ENCODE measurements at places on chromosomes 6 and 20.

DNA sequence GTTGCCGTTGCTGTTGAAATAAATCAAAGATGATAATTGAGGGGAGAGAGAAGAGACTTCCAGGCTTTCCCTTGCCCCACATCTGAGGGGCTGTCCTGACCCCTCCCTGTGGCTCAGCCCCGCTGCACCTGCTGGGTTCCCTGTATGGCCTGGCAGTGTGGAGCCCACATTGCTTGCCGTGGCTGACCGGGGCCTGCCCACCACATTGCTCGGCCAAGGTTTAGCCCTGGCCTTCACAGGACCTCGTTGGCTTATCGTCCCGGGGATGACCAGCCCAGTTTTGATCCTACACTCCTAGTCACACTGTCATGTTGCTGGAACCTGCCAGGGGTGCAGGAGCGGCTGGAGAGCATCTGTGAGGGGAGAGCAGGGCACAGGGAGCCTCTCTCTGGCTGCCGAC lies 102.4 kb downstream of the CDH4 start:
- no peak overlapping the region for H3K27ac ChIP-seq
- DNase-seq = no peak
- H3K36me3 ChIP-seq = no peaks in the 10 kb centered on the region
- H3K4me1 ChIP-seq = no peaks in the 10 kb centered on the region
- no peaks in the 10 kb centered on the region for H3K27me3 ChIP-seq

DNA sequence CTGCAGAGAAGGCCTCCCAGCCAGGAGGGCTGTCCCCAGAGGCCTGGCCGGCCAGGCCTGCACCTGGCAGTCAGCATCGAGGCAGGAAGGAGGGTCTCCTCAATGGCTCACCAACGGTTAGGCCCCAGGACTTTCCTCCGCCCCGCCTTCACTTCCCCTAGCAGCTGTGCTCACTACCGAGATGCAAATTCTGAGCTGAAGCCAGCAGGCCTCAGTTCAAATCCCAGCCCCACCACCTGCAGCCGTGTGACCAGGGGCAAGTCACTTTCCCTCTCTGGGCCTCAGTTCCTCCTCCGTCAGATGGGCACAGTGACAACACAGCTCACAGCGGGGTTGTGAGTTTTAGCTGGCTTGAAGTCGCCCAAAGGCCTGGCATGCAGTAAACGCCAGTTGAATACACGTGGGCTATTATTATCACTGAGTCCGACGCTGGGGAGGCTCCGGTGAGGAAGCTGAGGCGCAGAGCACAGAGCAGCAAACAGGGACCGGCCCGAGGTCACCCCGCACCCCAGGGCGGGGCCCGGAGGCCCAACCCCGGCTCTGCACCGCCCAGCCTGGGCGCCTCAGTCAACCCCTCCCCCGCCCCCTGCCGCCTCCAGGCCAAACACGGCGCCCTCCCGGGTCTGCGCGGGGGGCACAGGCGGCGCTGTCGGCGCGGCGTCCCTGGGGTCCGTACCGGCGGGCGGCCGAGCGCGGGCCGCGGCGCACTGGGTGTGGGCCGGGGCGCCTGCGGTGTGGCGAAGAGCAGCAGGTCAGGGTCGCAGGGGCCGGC lies 671 bp downstream of the E2F1 start:
- no peaks in the 10 kb centered on the region for H3K27me3 ChIP-seq
- peaks cover 27% of the 10 kb centered on the region for H3K4me1 ChIP-seq
- H3K27ac ChIP-seq = no peak overlapping the region
- no peaks in the 10 kb centered on the region for H3K36me3 ChIP-seq

GRCh38 chr6:19839237-19839546 lies 2.0 kb downstream of the ID4 start:
- no peak overlapping the region for H3K27ac ChIP-seq
- DNase-seq = no peak
- H3K4me1 ChIP-seq = peaks cover 10% of the 10 kb centered on the region
- peak overlapping the region; percentile 35 for H3K4me3 ChIP-seq
- no peaks in the 10 kb centered on the region for H3K36me3 ChIP-seq

DNA sequence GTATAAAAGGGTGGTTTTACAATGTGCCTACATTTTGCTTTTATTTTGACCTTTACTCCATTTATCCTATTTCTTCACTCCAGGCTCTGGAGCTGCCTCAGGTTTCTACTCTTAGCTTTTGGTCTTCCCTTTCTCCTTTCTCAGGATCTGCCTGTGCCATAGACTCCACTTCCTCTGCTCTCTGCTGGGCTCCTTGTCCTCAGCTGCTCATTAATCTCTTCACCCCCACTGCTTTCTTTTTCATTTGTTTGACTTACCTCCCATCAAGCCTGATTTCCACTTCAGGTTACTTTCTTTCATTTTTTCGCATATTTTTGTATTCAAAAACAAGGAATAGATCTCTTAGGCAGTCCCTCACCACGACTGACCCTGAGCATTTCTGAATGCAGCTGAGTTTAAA lies 106.8 kb downstream of the COL19A1 start:
- no peaks in the 10 kb centered on the region for H3K36me3 ChIP-seq
- H3K27ac ChIP-seq = no peak overlapping the region
- no peaks in the 10 kb centered on the region for H3K4me1 ChIP-seq

GRCh38 chr6:157885211-157885788 lies 62.3 kb downstream of the SNX9 start:
- H3K36me3 ChIP-seq = no peaks in the 10 kb centered on the region
- no peak overlapping the region for H3K4me3 ChIP-seq
- no peak overlapping the region for H3K27ac ChIP-seq
- no peaks in the 10 kb centered on the region for H3K4me1 ChIP-seq
- H3K27me3 ChIP-seq = no peaks in the 10 kb centered on the region
- no peak for DNase-seq

DNA sequence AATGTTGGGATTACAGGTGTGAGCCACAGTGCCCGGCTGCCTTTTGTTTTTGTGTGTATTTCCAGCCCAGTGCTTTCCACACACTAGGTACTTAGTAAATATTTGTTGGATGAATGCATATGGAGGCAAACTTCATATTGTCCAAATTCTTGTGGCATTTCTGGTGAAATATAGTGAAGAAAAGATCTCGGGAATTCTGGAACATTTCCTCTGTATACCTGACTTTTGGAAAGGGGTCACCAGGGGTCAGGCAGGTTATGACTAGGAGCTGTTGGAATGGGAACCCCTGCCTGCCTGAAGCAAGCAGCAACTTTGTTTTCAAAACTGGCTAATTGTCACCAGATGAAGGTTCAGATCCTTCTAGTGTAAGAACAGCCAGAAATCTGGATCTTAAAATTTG lies 12.1 kb upstream of the SCP2D1 start:
- H3K27ac ChIP-seq = no peak overlapping the region
- H3K27me3 ChIP-seq = no peaks in the 10 kb centered on the region
- H3K4me3 ChIP-seq = no peak overlapping the region
- H3K4me1 ChIP-seq = no peaks in the 10 kb centered on the region
- no peak for DNase-seq
- no peaks in the 10 kb centered on the region for H3K36me3 ChIP-seq

DNA sequence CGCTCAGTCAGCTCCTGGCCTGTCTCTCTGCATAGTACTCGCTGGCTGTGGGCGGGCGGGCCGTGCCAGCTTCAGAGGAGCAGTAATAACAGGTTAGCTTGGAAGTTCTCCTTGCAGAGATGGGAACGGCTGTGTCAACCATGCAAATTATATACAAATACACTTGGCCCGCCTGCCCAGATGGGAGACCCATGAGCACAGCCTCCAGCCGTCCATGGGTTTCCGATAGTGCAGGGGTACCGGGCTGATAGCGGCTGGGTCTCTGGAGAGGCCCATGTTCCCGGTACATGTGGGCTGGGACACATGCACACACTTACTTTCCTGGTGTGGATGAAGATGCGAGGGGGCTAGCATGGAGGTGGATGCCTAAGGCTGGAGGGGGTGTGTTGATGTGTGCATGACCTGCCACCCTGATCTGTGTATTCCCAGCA lies 12.8 kb upstream of the ZNF831 start:
- no peaks in the 10 kb centered on the region for H3K36me3 ChIP-seq
- H3K4me3 ChIP-seq = no peak overlapping the region
- no peaks in the 10 kb centered on the region for H3K4me1 ChIP-seq
- no peak overlapping the region for H3K27ac ChIP-seq
- DNase-seq = no peak

DNA sequence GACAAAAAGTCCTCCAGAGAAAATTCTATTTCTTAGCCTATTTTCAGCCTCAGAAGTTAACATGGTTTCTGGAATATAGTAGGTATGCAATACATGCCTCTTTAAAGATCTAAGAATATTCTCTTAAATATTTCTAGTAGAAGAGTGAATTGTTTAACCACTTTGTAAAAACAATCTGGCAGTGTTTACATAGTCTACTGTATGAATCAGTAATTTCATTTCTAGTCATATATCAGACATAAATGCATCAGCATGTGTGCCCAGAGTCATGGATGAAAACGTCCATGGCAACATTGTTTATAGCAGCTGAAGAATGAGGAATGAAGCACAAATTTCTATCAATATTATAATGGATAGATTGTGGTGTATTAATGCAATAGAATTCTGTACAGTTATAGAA lies 124.9 kb downstream of the NKAIN2 start:
- H3K36me3 ChIP-seq = no peaks in the 10 kb centered on the region
- no peaks in the 10 kb centered on the region for H3K4me1 ChIP-seq
- H3K27ac ChIP-seq = no peak overlapping the region
- H3K27me3 ChIP-seq = no peaks in the 10 kb centered on the region
- no peak for DNase-seq

- H3K27ac ChIP-seq = no peak overlapping the region
- H3K36me3 ChIP-seq = no peaks in the 10 kb centered on the region
- no peak for DNase-seq
- no peaks in the 10 kb centered on the region for H3K27me3 ChIP-seq
Measured at GRCh38 chr20:39674842-39675241, 712.7 kb downstream of the DHX35 start.

DNA sequence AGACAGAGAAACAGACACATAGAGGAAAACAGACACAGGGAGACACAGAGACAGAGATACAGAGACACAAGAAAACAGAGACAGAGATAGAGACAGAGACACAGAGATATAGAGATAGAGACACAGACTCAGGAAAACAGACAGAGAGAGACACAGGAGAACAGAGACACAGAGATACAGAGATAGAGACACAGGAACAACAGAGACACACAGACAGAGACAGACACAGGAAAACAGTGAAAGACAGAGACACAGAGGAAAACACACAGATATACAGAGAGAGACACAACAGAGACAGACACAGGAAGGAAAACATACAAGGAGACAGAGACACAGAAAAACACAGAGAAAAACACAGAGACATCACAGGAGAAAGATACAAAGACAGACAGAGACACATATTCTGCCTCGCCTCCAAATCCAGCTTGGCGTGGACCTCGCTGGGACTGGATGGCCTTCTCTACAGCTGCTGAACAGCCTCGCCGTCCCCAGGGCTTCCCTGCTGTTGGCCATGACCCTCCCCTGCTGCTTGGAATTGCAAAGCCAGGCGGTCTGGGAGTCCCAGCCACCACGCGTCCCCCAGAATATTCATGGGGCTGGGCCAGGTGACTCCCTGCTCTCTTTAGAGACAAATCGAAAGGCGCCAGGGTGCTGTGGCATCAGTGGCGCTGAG lies 36.8 kb downstream of the NTSR1 start:
- DNase-seq = no peak
- no peaks in the 10 kb centered on the region for H3K27me3 ChIP-seq
- no peaks in the 10 kb centered on the region for H3K4me1 ChIP-seq
- no peak overlapping the region for H3K4me3 ChIP-seq

GRCh38 chr6:71430018-71430417 lies 141.4 kb downstream of the OGFRL1 start:
- no peaks in the 10 kb centered on the region for H3K36me3 ChIP-seq
- H3K27me3 ChIP-seq = no peaks in the 10 kb centered on the region
- no peaks in the 10 kb centered on the region for H3K4me1 ChIP-seq

Data from body of pancreas (tissue), 4 donors.